ENCODE measurements at places on chromosomes 3 and 15. TPM values are rescaled to one million over a fixed set of nuclear protein-coding genes. Genes with fewer than 3 reads are reported as not detected.

The KLHL24 gene
- 152 TPM for total RNA-seq

The MNS1 gene
- not detected for total RNA-seq

The RLBP1 gene
- not detected for total RNA-seq

The CHSY1 gene
- total RNA-seq: 38.2 TPM

The TMEM108 gene
- total RNA-seq: 9.0 TPM

The GUCA1C gene
- not detected for total RNA-seq

The ETFA gene
- 144 TPM for total RNA-seq

The GORASP1 gene
- 44.6 TPM for total RNA-seq

The TRIM42 gene
- total RNA-seq: not detected

The EIF4G1 gene
- 346 TPM for total RNA-seq

The SNRK gene
- 21.3 TPM for total RNA-seq

- no peak for DNase-seq
These were observed 275.8 kb upstream of the RBMS3 start for GRCh38 chr3:29004885-29005599.

GRCh38 chr3:114711321-114711886 lies 417.6 kb downstream of the TIGIT start:
- DNase-seq: no peak

GRCh38 chr3:32292085-32292796 lies 53.8 kb downstream of the CMTM8 start:
- DNase-seq: no peak

DNA sequence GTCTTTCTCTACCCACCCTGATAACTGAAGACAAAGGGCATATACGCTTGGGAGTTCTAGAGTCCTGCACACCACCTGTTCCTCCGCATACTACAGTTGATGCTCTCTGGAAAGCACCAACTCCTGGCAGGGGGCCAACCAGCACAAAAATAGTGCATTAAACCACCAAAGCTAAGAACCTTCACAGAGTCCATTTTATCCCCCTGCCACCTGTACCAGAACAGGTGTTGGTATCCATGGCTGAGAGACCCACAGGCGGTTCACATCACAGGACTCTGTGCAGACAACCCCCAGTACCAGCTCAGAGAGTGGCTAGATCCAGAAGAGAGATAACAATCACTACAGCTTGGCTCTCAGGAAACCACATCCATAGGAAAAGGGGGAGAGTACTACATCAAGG lies 114.4 kb upstream of the POU1F1 start:
- DNase-seq: no peak

DNA sequence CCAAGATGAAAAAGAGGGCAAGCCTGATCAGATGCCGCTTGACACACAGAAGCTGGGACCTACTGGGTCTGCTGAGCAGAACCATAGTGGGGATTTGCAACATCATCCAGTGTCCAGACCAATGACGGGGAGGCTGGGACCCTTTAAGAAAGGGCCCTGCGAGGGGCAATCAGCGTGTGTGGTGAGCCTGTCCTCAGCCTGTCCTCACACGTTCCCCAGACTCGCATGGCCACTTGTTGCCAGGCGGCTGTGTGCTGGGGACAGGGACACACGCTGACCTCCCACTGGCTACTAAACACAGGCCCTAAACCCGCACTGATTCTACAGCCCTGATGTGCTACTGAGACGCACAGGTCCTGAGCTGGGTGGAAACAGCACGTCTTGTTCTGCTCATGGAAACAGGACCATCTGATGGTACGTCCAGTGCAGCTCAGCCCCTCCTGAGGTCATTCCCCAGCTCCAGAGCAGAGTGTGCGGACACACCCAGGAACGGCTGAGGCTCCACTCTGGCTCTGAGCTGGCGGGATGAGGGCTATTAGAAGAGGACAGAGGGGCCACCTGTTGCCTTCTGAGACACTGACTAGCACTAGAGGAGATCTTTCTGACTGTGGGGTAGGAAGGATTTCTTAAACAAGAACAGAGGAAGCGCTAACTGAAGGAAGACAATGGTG lies 24.4 kb downstream of the PCSK6 start:
- DNase-seq: no peak

DNA sequence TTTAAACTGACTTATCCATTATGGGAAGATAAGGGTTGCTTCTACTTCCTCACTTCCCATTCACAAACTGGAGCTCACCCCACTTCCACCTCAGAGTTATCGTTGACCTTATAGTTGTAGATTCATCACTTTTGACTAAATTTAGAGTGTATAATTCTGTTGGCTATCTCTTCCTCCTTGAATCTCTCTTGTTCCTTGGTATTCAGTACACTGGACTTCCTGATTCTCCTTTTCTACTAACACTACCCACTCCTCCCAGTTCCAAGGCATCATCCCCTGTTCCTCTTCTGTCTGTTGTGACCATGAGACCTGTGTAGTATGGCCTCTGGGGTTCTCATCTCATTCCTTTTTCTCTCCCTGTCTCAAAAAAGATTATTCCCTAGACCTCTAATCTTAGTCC lies 5.9 kb upstream of the GPR87 start:
- no peak for DNase-seq

DNA sequence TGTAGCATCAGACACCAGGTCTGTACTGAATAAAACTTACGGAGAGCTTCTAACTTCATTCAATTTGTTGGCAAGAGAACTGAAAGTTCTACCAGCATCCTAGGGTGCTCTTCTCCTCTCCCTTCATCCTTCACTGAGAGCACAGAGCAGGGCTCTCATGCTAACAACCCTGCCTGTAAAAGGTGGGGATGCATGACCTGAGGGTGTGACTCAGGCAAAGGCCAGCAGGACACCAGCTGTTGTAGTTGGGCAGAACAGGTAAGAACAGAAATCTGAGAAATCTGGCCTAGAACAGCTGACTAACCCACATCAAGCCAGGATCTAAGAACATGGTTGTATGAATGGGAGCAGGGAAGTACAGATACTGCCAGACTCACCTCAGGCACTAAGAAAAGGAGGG lies 64.2 kb downstream of the MYLK start:
- no peak for DNase-seq

DNA sequence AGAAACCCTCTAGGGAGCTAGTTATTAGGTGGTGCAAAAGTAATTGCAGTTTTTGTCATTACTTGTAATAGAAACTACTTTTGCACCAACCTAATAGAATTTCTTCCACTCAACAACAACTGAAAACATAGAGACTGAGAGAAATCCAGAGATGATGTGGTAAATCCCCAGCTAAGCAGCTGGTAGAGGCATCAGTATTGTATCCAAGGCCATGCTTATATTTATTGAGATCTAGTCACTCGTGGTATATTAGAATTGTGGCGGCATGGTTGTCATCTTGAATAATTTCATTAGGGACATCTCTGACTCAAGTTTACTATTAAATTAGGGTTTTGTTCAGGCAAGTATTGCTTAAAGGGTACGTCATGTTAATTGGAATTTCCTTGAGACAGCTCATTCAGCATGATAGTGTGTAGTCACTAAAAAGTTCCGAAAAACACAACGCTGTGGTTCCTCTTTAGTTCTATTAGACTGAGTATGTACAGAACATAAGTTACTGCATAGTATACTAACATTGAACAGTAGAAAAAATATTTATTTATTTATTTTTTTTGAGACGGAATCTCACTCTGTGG lies 35.3 kb downstream of the PAK2 start:
- no peak for DNase-seq

DNA sequence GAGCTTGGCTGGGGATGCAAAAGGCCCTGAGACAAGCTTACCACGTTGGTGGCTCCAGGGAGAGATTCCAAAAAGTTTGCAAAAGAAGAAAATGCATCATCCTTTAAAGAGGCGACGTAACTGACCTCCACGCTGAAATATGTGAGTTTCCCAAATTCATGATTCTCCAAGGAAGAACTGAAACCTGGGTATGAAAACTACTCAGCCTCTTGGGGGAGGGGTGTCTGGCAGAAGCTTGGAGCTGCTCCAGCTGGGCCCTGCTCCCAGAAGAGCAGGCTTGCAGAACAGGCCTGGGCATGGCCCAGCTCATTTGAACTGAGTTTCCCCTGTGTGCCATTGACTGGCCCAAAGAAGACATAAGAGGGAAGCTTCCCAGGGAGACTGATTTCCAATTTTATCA lies 20.5 kb downstream of the CPN2 start:
- DNase-seq: no peak

DNA sequence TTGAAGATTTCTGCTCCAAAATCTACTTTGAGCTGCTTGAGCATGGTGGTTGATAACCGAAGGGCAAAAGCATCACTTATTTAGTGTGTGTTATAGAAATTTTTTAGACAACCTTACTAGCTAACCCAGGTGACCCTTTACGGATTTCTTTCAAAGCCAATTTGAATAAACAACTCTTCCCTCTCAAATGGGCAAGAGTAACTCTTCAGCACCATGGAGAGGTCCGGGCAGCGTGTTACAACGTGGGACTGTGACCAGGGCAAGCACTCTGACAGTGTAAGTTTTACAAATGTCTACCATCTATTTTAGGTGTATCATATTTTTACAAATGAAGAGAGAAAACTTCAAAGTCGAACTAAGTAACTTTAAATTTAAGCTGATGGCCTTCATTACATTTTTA lies 471.8 kb downstream of the MFSD1 start:
- no peak for DNase-seq

DNA sequence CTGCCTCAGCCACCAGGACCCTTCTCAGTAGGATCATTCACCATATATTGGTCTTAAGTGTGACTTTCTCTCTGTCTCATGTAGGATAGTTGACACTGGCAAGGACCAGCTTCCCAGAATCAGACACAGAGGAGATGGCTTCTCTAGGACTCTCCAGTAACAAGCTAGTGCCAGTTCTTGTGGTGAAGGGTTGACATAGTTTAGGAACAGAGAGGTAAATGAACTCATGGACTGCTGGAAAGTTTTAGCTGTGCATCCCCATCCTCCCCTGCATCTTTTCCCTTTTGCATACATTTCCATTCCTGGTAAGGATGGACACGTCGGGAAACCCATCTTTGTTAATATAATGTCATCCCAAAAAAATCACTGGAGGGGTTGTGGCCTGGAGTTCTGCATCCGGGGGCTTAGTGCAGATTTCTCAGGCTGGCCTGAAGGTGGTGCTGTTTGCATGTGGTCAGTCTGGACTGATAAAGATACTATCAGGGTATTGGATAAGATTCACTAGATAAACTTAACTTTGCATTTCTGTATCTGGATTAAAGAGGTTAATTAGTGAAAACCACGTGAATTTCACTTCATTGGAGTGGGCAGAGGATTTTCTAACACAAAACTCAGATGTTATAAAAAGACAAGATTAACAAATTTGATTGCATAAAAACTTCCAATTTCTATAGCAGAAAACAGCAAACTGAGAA lies 110.8 kb downstream of the TBC1D2B start:
- DNase-seq: peak; percentile 75

DNA sequence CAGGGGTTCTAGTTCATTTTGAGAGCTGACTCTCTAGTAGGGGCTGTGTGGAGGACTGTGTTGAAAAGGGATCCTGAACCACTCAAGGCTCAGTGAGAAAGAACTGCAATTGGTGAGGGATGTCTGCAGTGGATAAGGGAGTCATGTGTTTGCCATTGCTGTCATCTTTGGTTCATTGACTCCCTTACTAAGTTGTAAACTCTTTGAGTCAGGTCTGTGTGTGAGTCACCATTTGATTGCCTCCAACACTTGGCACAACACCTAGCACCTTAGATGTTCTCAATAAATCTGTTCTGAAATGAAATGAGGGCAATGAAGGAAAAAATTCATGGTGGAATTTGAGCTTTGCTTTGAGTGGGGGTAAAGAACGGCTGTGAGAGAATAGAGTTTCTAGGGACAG lies 51.7 kb downstream of the PLS1 start:
- no peak for DNase-seq

GRCh38 chr3:159584421-159584820 lies 404.2 kb upstream of the IL12A start:
- DNase-seq: no peak

GRCh38 chr3:42042747-42043098 lies 48.4 kb upstream of the TRAK1 start:
- DNase-seq: no peak

DNA sequence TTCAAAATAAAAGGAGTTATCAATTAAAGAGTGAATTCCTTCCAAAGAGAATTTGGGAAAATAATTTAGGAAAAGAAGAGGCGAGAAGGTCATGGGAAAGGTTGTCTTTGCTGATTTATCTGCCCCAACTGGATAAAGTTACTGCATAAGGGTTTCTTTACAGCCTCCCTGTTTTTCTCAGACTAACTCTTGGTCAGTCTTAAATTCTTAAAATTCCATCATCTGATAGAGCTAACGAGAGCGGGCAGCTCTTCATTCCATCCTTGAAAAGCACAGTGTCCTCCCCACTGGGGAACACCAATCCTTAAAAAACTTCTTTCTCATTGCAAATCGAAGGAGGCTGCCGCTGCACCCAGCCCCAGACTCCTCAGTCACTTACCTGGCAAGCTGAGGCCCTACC lies 107.2 kb downstream of the PGPEP1L start:
- no peak for DNase-seq

Data from glutamatergic neuron (in vitro differentiated cells).